ENCODE measurements at places on chromosomes 11 and 22.
A peak's percentile ranks its signal among the peaks of the same experiment; 100 is the strongest.

DNA sequence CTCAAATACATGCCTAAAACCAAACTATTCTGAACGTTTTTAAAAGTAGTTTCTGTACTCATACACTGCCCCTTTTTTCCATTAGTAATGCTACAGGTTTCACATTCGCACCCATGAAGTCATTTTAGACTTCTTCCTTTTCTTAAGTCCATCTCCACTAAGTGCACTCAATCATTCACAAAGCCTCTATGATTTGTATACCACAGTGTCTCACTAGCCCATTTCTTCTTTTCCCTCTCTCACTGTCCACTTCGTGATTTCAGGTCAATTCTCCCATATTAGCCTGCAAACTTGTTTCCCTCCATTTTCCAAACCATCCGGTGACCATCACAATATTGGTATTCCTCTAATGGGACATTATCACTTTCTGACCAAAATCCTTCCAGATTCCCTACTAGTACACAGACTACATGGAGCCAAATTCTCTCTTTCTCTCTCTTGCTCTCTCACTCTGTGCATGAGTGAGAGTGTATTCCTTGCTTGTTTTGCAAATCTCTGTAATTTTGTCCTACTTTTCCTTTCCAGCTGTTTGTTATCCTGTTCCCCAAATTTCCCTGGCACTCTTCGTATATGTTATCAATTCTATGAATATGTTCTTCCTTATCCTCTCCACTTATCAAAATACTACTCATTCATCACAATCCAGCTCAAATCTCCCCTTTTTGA lies 3.4 kb upstream of the ZC3H12C start:
- H3K4me1 ChIP-seq = peaks cover 3% of the 10 kb centered on the region
- DNase-seq = no peak

DNA sequence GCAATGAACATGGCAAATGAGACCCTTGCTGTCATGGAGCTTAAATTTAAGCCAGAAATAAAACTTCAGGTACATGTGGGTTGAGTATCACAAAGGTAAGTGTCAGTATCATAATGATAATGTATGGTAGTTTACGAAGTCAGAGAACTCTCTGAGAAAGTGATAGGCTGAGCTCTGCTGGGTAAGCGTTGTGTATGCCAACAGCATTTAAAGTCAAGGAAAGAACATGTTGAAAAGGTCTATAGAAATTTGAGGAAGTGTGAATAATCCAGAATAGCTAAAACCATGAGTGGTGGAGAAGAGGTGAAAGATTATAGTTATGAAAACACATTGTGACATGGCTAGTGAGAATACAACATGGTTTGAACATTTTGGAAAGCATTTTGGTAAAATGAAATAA lies 17.4 kb upstream of the CTSC start:
- no peak overlapping the region for H3K4me3 ChIP-seq
- no peaks in the 10 kb centered on the region for H3K27me3 ChIP-seq
- H3K27ac ChIP-seq = no peak overlapping the region
- no peak for DNase-seq

DNA sequence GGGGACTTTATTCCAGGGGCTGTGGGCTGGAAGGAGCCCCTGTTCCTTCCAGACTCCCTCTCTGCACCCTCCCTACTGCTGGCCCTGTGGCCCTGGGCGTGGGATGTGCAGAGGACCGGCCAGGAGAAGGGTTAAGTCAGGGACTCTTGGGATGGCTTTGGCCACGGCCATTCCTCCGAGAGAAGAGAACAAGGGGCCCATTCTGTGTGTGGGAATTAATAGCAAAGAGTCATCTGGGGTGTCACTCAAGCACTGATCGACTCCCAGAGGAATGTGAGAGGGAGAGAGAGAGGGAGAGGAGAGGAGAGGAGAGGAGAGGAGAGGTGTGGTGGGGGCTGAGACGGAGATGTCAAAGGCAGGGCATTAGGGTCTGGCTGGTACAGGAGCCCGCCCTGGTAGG lies 14.2 kb upstream of the SOX10 start:
- H3K4me3 ChIP-seq = no peak overlapping the region
- H3K27ac ChIP-seq = no peak overlapping the region
- H3K36me3 ChIP-seq = no peaks in the 10 kb centered on the region

DNA sequence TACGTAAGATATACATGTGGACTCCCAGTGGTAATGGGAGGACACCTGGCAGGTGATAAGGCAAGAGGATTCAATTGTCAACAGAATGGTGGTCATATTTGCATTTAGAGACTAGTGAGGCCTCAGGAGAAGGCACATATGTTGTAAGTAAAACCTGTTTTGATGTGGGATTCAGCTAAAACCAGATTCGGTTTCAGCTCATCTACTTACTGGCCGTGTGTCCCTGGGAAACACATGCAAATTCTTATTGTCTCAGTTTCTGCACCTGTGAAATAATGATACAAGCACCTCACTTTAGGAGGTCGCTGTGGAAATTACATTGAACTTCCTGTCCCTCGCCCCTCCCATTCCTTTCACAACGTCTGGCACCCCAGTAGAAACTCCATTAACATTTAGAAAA lies 78.9 kb upstream of the FIBIN start:
- H3K36me3 ChIP-seq = no peaks in the 10 kb centered on the region
- no peaks in the 10 kb centered on the region for H3K4me1 ChIP-seq
- no peak for DNase-seq
- no peak overlapping the region for H3K27ac ChIP-seq

DNA sequence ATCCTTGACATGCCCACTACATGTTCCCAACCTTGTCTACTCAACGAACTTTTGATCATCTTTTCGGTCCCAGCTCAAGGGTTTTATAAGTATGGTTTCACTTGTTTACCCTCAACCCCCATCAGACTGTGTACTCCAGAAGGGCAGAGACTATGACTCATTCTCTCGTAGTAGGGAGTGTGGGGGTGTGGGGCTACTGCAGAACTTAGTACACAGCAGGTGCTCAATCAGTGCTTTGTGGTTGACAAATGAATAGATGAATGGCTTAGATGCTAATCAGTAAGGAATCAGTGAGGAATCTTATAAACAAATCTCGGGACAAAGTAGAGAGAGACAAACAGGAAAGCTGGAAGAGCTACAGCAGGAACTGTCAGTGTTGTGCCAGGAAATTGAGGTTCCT lies 151.7 kb upstream of the PLET1 start:
- no peaks in the 10 kb centered on the region for H3K36me3 ChIP-seq
- no peaks in the 10 kb centered on the region for H3K27me3 ChIP-seq
- no peak for DNase-seq
- H3K4me1 ChIP-seq = no peaks in the 10 kb centered on the region
- no peak overlapping the region for H3K27ac ChIP-seq

DNA sequence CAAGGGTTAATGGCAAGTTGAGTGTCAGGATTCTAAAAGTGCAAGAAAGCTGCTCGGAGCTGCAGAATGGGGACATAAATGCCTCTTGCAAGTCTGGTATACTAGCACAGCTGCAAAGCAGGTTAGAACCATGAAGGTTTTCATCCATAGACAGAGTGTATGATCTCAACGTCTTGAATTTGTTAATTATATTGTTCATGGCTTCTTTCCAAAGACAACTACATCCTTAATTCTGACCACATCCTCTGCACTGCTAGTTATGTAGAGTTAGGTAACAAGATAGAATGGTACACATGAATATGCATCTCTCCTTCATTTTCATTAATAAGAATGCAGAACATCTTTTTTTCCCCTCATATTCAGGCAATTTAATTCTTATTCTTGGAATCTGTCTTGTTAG lies 34.2 kb downstream of the EXPH5 start:
- H3K27ac ChIP-seq = no peak overlapping the region
- H3K4me1 ChIP-seq = no peaks in the 10 kb centered on the region
- no peaks in the 10 kb centered on the region for H3K27me3 ChIP-seq
- no peak overlapping the region for H3K4me3 ChIP-seq
- no peaks in the 10 kb centered on the region for H3K36me3 ChIP-seq

DNA sequence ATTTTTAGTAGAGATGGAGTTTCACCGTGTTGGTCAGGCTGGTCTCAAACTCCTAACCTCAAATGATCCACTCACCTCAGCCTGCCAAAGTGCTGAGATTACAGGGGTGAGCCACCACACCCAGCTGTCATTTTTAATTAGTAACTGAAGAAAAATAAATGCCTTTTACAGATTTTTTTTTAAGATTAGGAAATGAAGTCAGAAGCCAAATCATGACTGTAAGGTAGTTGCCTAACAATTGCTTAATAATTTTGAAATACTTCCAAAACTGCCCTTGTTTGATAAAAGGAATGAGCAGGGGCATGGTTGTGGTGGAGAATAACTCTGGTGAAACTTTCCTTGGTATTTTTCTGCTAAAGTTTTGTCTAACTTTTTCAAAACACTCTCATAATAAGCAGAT lies 98.9 kb upstream of the SLC5A12 start:
- H3K36me3 ChIP-seq = no peaks in the 10 kb centered on the region
- no peaks in the 10 kb centered on the region for H3K4me1 ChIP-seq
- no peak overlapping the region for H3K27ac ChIP-seq
- H3K4me3 ChIP-seq = no peak overlapping the region
- peaks cover 14% of the 10 kb centered on the region for H3K27me3 ChIP-seq

- H3K27me3 ChIP-seq = no peaks in the 10 kb centered on the region
- H3K4me1 ChIP-seq = no peaks in the 10 kb centered on the region
- DNase-seq = peak; percentile 83
- no peak overlapping the region for H3K27ac ChIP-seq
These were observed 29.2 kb downstream of the PDGFB start for GRCh38 chr22:39215426-39216142.

GRCh38 chr11:70414341-70415100 lies 16.2 kb downstream of the CTTN start:
- H3K27ac ChIP-seq = no peak overlapping the region
- H3K27me3 ChIP-seq = no peaks in the 10 kb centered on the region
- H3K4me3 ChIP-seq = no peak overlapping the region
- H3K36me3 ChIP-seq = peaks cover 92% of the 10 kb centered on the region
- no peaks in the 10 kb centered on the region for H3K4me1 ChIP-seq
- DNase-seq = no peak

DNA sequence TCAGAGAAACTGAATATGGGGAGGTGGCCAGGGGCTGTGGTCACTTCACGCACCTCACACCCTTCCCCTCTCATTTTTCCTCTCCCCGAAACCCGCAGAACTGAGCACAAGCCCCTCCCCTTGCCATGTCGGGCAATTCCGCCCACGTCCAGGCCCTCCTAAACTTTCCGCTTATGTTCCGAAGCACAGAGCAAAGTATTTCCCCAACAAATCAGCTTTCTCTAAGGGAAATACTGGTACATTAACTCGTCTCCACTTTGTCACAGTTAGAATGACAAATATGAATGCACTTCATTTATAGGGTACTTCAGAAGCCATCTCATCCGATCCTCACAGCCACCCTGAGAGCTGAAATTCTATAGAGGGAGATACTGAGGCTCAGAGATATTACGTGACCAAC lies 94.7 kb upstream of the TMEM45B start:
- H3K36me3 ChIP-seq = no peaks in the 10 kb centered on the region
- no peak overlapping the region for H3K4me3 ChIP-seq
- DNase-seq = peak; percentile 19
- no peak overlapping the region for H3K27ac ChIP-seq
- no peaks in the 10 kb centered on the region for H3K4me1 ChIP-seq

DNA sequence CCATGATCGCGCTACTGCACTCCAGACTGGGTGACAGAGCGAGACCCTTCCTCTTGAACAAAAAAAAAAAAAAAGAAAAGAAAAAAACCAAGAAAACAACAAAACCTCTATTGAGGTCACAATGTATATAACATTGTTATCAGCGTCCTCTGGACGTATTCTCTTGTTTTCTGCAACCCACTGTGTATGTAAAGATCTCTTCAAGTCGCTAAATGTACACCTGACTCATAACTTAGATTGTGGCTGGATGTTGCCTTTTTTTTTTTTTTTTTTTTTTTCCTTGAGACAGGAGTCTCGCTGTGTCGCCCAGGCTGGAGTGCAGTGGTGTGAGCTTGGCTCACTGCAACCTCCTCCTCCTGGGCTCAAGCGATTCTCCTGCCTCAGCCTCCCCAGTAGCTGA lies 1.4 kb upstream of the YPEL1 start:
- no peak for DNase-seq
- H3K4me1 ChIP-seq = no peaks in the 10 kb centered on the region
- H3K4me3 ChIP-seq = no peak overlapping the region
- peaks cover 12% of the 10 kb centered on the region for H3K27me3 ChIP-seq

All from endodermal cell (in vitro differentiated cells).